ENCODE measurements at places on chromosomes 4 and X.

GRCh38 chrX:69968950-69969349 lies 80.8 kb downstream of the AWAT2 start:
- DNase-seq, result no peak

DNA sequence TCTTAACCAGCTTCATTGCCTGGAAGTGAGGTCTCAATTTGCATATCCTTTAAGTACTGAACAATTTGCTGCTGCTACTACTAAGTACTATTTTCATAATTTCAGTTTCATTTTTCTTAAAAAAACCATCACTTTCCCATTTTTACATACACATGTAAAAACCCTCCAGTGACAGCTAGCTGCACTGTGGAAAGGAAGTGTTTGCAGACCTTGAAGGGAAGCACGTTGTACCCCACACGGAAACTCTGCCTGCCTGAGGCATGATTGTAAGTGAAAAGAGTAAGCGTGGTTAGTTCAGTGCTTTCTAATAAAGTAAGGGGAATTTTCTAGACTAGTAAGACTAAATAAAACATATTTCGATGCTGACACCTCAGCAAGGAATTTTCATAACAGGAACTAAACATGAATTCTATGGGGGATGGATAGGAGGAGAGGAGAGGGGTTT lies 103.6 kb downstream of the RAPGEF2 start:
- DNase-seq, result peak; percentile 31

- DNase-seq, result no peak
These were observed 42.1 kb upstream of the PRDM5 start for GRCh38 chr4:120964596-120964995.

GRCh38 chr4:72283357-72283756 lies 251.6 kb downstream of the NPFFR2 start:
- no peak for DNase-seq

DNA sequence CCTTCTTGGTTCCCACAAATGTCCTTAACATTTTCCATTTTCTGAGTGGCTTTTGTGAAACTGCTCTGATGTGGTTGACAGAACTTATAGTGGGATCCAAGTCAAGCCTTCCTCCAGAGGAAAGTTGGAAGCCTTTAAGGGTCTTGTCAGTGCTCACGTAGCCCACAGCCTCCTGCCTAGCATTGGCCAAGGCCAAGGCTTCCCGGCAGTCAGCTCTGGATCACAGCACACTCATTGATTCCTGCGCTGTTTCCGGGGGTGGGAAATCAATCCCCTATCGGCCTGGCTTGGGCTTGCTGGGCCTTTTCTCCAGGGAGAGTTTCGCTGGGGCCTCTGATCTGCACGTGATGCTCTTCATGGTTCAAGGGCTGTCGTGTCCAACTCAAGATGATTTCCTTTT lies 76.1 kb downstream of the SLC9A6 start:
- DNase-seq, result no peak

- DNase-seq, result no peak
These were observed 43.1 kb downstream of the RAPGEF2 start for GRCh38 chr4:159145992-159146330.

- DNase-seq, result no peak
These were observed 62.6 kb downstream of the NSUN7 start for GRCh38 chr4:40812386-40812785.

GRCh38 chrX:108224727-108225621 lies 133.4 kb downstream of the ATG4A start:
- peak; percentile 30 for DNase-seq

GRCh38 chr4:150006197-150006596 lies 72.0 kb upstream of the DCLK2 start:
- peak; percentile 32 for DNase-seq

- DNase-seq, result no peak
These were observed 1.2 kb downstream of the SOD3 start for GRCh38 chr4:24796620-24797019.

GRCh38 chr4:168200685-168201084 lies 108.3 kb downstream of the ANXA10 start:
- DNase-seq, result no peak

GRCh38 chr4:130165381-130165780 lies 1069.4 kb downstream of the C4orf33 start:
- DNase-seq, result no peak

GRCh38 chr4:73166212-73166611 lies 92.4 kb downstream of the ANKRD17 start:
- DNase-seq, result no peak

GRCh38 chr4:163744861-163745260 lies 250.4 kb downstream of the TMA16 start:
- DNase-seq, result no peak

DNA sequence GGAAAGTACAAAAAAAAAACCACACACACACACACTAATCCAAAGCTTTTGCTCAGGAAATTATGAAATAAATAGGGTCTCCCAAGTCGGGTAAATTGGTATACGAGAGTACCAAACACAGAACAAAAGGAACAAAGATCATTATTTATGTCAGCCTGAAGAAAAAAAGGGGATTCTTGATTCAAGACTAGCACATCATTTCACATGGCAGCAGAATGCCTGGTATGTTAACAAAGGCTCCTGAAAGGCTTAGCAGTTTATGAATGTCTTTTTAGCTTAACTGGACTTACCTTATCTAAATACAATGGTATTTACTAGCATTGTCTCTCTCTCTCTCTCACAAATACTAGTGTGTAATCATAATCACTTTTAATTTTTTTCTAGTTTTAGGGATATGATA lies 11.3 kb downstream of the RAP2C start:
- no peak for DNase-seq

- DNase-seq, result no peak
These were observed 133.1 kb downstream of the MTNR1A start for GRCh38 chr4:186422296-186422695.

DNA sequence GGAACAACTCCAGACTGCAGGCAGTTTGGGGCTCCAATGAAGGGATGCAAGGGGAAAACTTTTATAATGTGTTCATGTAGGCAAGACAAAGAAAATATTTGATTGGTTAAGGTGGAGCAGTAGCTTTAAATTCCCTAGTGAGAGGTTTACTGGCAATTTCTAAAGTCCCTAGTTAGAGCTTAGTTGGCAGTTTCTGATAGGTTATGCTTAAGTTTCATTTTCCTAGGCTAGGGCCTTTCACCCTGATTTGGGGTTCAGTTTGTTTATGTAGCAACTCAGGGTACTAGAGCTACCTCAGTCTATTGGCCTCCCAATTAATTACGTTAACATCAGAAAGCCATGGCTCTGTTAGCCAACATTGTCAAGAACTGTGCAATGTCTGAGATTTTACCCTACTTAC lies 14.6 kb downstream of the BBS12 start:
- DNase-seq, result no peak

DNA sequence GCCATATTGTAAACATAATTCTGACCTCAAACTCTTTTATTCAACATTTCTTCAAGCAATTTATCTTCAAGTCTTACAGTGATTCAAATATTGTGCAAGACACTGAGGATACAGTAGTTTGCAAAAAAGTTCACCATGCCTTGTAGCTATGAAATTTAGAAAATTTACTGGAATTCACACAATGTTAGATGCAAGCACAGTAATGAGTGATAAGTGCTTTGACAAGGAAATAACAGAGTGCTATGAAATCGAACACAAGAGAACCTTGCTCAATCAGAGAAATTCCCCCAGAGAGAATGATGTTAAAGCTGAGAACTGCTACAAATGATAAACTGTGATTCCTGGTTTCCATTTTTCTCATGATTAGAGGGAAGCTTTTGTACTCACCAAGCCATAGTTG lies 952.9 kb downstream of the FAT4 start:
- peak; percentile 30 for DNase-seq

GRCh38 chr4:55706541-55706940 lies 70.4 kb upstream of the NMU start:
- peak; percentile 20 for DNase-seq

DNA sequence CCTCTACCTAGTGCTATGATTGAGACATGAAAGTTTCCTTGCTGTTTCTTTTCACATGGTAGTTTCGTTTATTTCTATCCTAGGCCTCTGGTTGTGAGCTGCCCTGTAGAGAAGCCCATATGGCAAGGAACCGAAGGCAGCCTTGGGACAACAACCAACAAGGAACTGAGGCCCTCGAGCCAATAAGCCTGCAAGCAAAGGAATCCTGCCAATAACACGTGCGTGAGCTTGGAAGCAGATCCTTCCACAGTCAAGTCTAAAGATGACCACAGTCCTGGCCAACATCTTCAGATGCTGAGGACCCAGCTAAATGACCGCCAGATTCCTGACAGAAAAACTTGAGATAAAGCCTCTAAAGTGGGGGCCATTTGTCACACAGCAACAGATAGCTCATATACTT lies 100.4 kb upstream of the FAM9B start:
- DNase-seq, result no peak

- no peak for DNase-seq
These were observed 161.4 kb downstream of the ENOX2 start for GRCh38 chrX:130741584-130741983.

GRCh38 chrX:28589046-28589445 lies 1.8 kb downstream of the IL1RAPL1 start:
- DNase-seq, result no peak

DNA sequence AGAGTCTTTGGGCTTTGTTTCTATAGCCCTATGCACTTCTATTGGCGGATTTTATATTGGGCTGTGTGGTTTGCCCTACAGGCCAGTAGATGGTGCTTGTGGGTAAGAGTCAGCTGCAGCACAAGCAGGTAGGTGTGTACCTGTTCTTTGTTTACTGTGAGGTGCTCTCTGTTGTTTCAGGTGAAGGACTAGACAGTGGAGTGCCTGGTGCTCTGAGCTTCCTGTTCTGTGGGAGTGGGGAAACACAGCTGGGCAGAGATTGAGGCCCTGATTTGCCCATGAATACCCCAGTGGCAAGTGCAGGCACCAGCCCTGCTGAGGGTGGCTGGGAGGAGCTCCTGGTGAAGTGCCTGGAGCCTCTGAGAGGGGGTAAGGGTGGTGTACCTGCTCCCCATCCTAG lies 26.3 kb upstream of the UCP1 start:
- peak; percentile 19 for DNase-seq

GRCh38 chr4:56630876-56631666 lies 50.0 kb downstream of the HOPX start:
- DNase-seq, result peak; percentile 34

- no peak for DNase-seq
These were observed 2.7 kb upstream of the ACOT9 start for GRCh38 chrX:23745786-23746185.

DNA sequence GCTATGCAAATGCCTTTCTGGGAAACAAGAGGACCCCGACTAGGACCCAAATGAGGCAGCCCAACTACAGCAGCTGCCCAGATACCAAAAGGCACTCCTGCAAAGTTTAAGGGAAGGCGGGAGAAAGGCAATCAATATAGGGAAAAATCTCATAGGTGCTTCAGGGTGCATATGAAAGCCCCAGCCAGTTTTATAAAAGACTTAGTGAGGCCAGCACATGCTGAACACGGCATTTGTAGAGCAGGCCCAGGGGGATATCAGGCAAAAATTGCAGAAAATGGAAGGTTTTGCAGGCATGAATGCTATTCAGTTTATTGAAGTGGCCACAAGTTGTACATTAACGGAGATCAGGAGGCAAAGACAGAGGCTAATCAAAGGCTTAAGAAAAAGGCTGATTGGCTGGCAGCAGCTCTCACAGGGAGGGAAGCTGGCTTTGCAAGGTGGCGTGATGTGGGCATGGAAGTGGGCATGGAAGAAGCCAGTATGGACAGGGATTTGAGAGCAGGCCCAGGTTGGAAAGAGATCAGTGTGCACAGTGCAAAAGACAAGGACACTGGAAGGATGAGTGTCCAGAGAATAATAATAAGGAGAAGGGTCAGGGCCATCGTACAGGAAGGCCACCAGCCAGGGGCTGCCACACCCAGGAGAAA lies 37.7 kb upstream of the UGT2B7 start:
- DNase-seq, result no peak

DNA sequence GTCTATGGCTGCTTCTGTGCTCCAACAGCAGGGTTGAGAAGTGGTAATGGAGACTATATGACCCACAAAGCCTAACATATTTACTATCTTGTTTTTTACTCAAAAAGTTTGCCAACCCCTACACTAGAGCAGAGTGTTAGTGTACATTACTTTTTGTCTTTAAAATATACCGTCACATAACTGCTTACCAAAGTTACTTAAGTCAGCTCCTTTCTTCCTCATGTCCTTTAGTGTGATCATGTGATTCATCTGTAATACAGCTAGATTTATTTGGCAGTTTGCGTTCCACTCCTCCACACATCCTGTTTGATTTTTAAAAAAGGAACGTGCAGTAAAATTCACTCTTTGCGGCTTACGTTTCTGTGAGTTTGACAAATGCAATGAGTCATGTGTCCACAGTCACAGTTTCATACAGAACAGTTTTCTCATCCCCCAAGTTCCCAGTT lies 162.4 kb upstream of the GPRIN3 start:
- DNase-seq, result peak; percentile 53

GRCh38 chr4:3108211-3108610 lies 33.7 kb downstream of the HTT start:
- DNase-seq, result peak; percentile 11

- DNase-seq, result no peak
These were observed 150.9 kb upstream of the RASGEF1B start for GRCh38 chr4:81622474-81623184.

DNA sequence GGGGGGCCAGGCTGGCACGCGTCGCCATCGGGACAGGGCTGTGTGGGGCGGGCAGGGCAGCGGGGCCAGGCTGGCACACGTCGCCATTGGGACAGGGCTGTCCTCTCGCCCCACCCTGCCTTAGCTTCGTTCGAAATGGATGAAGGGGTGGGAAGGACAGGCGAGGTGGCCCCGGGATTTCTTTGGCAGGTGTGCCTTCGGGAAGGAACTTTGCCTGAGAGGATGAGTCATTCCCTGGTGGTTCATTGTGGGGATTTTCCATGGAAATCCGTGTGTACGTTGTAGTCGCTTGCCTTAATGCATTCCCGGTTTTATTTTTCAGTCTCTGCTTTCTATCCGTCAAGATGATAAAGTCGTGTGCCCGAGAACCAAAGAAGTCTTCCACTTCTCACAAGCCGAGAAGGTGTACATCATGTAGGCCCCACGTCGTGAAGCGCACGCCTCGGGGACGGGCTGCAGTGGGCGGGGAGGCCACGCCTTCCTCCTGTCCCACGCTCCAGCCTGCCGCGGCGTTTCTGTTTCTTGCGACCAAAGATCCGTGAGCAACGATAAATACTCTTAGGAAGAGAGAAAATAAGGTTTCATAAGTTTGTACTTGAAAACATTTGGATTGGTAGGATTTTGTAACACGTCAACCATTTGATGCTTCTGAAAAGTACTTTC lies 8.1 kb upstream of the UVSSA start:
- DNase-seq, result no peak

DNA sequence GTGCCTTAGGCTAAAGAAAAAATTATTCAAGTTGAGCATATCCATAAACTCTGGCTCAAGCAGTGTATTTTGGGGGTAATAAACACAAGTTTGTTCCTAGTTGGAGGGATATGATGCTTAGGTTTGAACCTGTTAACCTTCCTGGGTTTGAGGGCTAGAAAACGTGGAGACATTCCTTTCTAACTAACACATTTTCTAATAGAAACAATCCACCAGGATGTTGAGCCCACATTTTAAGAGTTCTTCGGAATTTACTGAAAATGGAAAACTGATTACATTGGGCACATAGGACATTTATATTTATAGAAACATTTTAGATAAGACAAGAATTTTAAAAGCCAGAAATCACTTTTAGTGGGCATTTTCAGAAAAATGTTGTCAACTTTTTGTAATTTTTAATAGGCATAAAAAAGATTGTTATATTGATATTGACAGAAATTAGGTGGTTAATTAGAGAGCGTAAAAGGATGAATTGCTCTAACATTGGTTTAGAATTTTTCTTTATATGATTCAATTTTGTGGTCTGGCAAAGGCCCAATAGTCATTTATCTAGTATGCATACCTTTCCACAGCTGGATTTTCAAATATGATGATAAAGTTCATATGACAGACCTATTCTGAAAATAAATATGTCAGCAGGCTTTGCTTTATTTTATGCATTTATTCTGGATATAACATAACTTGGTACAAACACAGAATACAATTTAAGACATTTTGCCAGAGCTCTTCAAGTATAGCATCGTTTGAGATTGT lies 49.2 kb downstream of the CEP44 start:
- DNase-seq, result no peak

All from GM03348 (cell line).